IMR-90 (cell line): ENCODE measurements at places on chromosomes 2 and 18.
A peak's percentile ranks its signal among the peaks of the same experiment; 100 is the strongest.

GRCh38 chr18:12458771-12459170 is 51.0 kb downstream of the PRELID3A start:
- peak; percentile 34 for DNase-seq

- DNase-seq: no peak
Observed at GRCh38 chr2:200742426-200742825, 69.3 kb upstream of the BZW1 start.

- no peak for DNase-seq
Observed at GRCh38 chr2:171253279-171253678, 92.6 kb upstream of the TLK1 start.

DNA sequence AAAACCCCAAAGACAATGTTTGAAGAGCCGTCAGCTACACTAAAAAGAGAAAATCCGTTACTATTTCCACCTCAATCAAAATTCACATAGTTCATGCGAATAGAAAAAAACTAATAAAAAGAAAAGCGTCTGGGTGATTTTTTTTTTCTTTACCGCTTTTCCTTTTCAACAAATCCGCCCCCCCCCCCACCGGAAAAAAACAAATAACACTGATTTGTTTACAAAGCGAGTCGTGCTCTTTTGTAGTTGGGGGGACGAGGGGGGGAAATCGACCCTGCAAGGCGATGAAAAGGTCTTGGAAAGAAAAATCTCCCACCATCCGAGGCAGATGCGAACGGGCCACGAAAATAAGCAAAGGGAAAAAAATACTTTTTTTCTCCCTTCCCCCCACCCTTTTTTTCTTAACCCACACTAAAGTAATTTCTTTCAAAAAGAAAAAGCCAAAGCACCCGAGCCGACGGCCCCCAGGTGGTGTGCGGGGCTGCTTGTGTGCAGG is 638 bp downstream of the ZNF521 start:
- DNase-seq: peak; percentile 1

DNA sequence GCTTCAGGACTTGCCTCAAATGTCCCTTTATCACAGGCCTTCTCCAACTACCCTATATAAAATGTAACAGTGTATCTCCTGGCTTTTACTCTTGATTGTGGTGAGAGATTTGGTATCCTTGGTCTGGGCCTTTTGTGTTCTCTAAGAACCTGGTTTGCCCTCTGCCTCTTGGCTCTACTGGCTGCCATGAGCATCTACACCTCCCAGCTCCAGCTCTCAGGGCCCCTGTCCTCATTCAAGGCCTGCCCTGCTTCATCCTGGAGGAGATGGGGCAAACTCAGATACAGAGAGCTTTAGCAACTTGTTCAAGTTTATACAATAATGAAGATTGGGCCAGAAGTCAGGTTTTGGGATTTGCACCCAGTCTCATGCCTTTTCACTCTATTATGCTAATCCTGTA is 45.0 kb downstream of the QPCT start:
- DNase-seq: no peak

- DNase-seq: no peak
Observed at GRCh38 chr2:119760237-119760955, 674 bp downstream of the PTPN4 start.

- DNase-seq: no peak
Observed at GRCh38 chr2:98472132-98472650, 27.5 kb downstream of the INPP4A start.

GRCh38 chr2:62101886-62102285 is 94.0 kb upstream of the B3GNT2 start:
- no peak for DNase-seq

DNA sequence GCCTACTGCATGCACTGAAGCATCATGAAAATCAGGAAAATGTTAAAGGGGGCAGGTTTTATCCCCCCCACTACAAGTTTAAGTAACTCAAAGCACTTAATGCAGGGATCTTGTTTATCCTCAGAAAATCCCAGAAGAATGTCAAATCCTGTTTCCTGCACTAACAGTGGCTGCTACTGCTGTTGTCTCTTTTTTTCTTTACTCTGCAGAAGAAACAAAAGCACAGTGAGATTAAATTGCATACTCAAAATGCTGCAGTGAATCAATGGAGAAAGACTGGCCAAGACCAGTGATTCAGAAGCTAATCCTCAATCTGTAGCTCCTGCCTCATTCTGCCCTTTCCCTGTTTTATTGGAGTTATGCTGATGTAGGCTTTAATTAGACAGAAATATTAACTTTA is 332.3 kb upstream of the FIGN start:
- DNase-seq: no peak

GRCh38 chr2:104606056-104606455 is 247.9 kb upstream of the POU3F3 start:
- no peak for DNase-seq

- DNase-seq: peak; percentile 38
Observed at GRCh38 chr2:10844097-10844496, 31.5 kb upstream of the PDIA6 start.

GRCh38 chr2:137865954-137866540 is 98.2 kb upstream of the HNMT start:
- peak; percentile 39 for DNase-seq

DNA sequence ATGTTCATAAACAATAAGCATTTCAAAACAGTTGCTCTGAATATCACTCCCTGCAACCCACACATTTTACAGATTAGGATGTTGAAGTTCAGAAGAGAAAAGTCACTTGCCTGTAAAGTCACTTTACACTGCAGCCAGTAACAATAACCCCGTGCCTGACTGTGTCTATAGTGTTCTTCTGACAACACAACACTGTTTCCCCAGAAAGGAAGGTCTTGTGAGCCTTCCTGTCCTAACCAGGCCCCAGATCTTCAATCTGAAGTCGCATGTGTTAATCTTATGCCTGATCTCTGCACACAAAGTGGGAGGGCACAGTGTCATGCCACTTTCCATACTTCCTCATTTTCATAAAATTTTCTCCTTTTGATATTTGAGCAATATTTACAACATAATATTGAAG is 120.2 kb downstream of the FEZ2 start:
- no peak for DNase-seq

DNA sequence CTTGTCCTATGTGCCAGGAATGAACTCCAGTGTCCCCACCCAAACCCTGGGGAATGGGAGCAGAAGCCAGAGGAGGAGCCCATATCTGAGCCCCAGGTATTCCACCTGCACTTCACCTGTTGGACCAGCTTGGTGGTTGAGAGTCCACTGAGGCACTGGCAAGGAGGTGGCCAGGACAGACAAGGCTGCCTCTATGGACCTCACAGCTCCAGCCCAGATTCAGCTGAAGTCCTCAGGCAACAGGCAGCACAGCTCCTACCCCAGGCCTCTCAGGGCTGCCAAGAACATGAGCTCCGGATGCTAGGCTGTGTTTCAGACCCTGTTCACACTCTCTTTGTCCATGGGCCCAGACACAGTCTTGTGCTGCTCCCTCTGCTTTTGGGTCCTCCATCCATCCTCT is 2.9 kb upstream of the IL1F10 start:
- DNase-seq: no peak

DNA sequence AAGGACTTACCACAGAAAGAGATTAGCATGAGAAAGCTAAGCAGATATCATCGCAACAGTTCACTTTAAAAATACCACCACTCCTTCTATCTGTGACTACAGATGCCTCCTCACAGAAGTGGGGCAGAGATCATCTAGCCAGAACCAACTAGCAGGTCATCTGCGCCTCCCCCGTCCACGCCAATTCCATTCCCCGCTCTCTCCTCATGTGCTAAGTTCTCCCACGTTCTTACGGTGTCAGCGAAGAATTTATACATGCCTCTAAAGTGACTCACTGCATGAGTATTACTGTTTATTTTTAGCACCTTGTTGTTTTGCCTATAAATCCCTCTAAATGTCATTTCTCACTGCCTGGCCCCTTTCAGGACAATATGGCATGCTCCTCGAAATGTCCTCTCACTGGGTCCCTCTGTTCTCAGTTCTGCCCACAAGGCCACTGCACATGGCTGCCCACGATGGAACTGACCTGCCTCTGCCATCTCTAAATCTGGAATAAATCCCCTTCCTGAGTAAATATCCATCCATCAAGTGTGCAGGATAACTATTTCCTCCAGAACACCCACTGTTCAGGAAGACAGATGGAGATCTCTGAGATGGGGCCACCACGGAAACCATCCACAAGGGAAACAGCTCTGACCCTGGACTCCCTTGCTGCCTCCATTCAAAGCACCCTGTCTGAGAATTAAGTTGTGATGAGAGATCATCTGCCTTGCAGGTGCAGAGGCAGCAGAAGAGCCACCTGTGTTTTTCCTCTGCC is 137.7 kb downstream of the IRS1 start:
- peak; percentile 93 for DNase-seq

DNA sequence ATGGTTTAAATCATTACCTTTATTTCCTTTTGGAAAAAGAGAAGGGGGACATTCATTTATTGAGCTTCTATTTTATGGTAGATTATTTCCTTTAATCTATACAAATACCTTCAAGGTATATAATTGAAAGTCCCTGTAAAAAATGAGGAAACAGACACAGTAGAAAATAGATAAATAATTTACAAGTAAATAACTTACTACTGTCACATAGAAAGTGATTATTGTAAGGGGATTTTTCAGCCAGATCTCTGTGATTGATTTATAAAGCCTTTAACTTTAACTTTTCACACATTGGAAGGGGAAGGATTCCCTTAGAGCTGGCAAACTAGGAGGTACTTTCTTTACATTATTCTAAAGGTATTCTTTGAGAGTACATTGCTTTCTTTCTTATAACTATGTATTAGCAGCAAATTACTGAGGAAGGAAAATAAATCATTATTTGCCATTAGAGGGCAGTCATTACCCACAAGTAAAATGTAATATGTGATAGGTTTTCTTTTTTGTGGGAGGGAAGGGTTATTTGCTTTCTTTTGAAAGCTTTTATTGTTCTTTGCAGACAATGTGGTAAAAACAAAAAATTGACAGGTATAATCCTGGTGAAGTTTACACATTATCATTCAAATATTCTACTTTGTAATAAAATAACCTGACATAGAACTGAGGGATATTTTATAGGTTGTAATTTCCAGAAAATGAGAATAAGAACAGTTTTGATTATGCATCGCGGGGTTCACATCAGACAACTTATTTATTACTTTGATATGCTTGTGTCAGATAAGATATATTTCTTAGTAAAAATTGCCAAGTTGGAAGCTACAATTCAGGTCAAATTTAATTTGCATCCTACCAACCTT is 24.8 kb upstream of the RPE start:
- peak; percentile 44 for DNase-seq

GRCh38 chr2:235923859-235924674 is 244.1 kb downstream of the GBX2 start:
- no peak for DNase-seq

DNA sequence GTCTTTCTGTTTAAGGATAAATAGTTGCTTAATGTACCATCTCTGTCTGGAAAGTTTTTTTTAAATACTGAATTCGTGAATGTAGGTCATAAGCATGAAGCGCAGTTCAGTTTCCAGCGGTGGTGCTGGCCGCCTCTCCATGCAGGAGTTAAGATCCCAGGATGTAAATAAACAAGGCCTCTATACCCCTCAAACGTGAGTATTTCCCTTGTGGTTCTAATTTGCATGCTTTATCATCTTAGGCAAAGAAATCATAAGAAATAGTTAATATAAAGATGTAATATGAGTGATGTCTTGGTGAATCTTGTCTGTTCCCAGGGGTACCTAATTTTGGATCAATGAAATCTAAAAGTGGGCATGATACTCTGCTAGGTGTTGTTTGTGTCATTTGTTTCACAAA is 1.5 kb downstream of the NDC80 start:
- no peak for DNase-seq
